ENCODE measurements at places on chromosomes 16 and 17. TPM values are rescaled to one million over a fixed set of nuclear protein-coding genes. Genes with fewer than 3 reads are reported as not detected.

- no peak for DNase-seq
Observed at GRCh38 chr16:22627043-22627442, 116.4 kb downstream of the NPIPB5 start.

GRCh38 chr17:1882836-1883235 lies 53.0 kb downstream of the RPA1 start:
- DNase-seq, result peak; percentile 49

The FBXO31 gene
- 11.5 TPM for total RNA-seq

The SYT17 gene
- 0.24 TPM for total RNA-seq

All from RPMI7951 (cell line).